ENCODE measurements at places on chromosomes 11 and 22. TPM values are rescaled to one million over a fixed set of nuclear protein-coding genes. Genes with fewer than 3 reads are reported as not detected.

- H3K4me3 ChIP-seq: no peak overlapping the region
- H3K36me3 ChIP-seq: no peaks in the 10 kb centered on the region
Measured at GRCh38 chr11:117642835-117643234, 154.2 kb downstream of the DSCAML1 start.

MFNG gene
- total RNA-seq: 1.7 TPM

GRCh38 chr11:44472916-44473315, 92.5 kb upstream of the CD82 start:
- H3K4me1 ChIP-seq: no peaks in the 10 kb centered on the region
- H3K27ac ChIP-seq: no peak overlapping the region
- no peaks in the 10 kb centered on the region for H3K36me3 ChIP-seq
- H3K27me3 ChIP-seq: peaks cover 29% of the 10 kb centered on the region

IGSF22 gene
- total RNA-seq: 0.12 TPM

- H3K27me3 ChIP-seq: no peaks in the 10 kb centered on the region
- DNase-seq: no peak
- H3K4me3 ChIP-seq: no peak overlapping the region
- H3K4me1 ChIP-seq: peaks cover 13% of the 10 kb centered on the region
- H3K36me3 ChIP-seq: no peaks in the 10 kb centered on the region
- H3K27ac ChIP-seq: no peak overlapping the region
Measured at GRCh38 chr11:46339816-46340215, 7.4 kb upstream of the DGKZ start.

DNA sequence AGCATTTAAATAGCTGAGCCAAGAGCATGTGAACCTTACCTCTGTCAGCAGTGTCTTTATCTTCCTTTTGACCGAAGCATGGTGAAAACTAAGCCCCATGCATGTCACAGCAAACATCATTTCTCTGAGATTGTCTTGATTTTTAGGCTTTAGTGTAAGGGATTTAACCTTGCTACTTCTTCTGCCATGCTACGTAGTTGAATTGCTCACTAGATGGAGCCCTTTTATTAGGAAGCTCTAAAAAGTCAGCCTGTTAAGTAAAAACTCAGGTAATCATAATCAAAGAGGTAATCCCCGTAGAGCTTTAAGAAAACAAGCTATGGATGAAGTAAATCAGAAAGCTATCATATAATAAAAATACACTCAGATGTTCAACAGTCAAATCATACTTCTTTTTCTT, 149.5 kb downstream of the PGR start:
- no peaks in the 10 kb centered on the region for H3K27me3 ChIP-seq
- H3K4me3 ChIP-seq: no peak overlapping the region
- no peak overlapping the region for H3K27ac ChIP-seq

DNA sequence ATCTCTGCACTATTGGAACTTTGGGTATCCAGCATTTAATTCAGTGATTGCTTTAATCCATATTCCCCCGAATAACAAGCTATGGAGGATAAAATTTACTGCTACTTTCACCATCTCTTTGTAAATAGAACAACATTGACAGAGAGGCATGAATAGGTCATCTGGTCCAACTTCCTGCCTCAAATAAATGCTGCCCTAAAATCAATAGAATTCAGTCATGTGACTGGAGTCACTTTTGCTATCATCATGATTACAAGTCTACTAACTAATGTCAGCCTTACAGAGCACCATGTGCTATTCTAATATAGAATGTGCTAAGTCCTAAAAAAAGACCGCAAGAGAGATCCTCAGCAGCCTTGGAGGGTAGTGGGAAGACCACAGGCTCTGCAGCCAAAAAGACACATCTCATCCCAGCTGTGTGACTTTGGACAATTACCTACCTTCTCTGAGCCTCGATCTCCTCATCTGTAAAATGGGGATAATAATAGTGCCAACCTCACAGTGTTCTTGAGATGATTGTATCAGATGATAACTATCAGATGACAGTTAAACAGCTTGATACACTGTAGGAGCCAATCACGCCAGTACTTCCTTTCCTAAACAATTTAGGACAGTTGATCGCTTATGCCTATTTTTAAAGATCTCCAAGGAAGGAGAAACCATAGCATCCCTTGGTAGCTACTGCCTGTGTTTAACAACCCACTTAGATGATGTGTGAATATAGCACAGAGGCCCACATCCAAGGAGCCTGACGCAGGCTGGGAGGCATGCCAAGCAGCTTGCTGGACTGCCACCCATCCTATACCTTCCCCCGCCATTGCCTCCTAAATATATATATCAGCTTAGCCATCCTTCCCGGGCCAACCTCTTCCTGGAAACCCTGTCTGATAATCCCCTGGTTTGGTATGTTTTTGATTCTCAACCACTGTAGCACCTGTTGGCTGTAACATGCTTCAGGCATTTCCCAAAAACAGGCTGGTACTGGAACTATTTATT, 77.3 kb upstream of the PHF21A start:
- no peak for DNase-seq
- no peak overlapping the region for H3K27ac ChIP-seq
- H3K4me3 ChIP-seq: no peak overlapping the region
- H3K36me3 ChIP-seq: no peaks in the 10 kb centered on the region

Data from PC-3 (cell line).